ENCODE measurements at places on chromosomes 11 and 22. TPM values are rescaled to one million over a fixed set of nuclear protein-coding genes. Genes with fewer than 3 reads are reported as not detected.

DNA sequence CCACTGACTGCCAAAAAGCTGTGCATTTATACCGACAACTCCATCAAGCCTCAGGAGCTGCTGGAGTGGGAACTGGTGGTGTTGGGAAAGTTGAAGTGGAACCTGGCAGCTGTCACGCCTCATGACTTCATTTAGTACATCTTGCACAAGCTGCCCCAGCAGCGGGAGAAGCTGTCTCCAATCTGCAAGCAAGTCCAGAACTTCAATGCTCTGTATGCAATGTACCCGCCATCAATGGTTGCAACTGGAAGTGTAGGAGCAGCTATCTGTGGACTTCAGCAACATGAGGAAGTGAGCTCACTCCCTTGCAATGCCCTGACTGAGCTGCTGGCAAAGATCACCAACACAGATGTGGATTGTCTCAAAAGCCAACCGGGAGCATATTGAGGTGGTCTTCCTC, at the start of gene SLC22A25:
SLC22A25 (minus strand) TSS at position 67 of the 400 bp plus-strand sequence. CDS start 13,947 bp downstream, outside the sequence.
- DNase-seq, result no peak
- peaks cover 3% of the 10 kb centered on the region for H3K27me3 ChIP-seq
- no peaks in the 10 kb centered on the region for H3K4me1 ChIP-seq
- H3K36me3 ChIP-seq, result no peaks in the 10 kb centered on the region
- H3K27ac ChIP-seq, result no peak within 1 kb of the TSS
- no peak within 1 kb of the TSS for H3K4me3 ChIP-seq

DNA sequence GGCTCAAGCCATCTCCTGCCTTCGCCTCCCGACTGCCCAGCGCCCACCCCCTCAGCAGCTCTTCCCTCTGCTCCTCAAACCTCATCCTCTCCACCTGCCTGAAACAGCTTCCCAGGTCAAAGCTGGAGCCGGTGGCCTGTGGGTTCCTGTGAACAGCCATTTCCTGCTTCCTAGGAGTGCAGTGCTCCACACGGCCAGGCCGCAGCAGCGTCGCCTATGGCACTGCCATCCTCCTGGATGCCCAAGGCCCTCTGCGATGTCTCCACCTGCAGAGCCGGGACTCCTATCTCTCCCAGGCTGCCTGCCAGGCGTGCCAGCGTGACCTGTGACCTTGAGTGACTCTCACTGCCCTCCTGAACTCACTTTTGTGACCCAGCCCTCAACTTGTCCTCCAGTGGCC, 24.6 kb downstream of the PPM1F start:
- DNase-seq, result no peak
- H3K4me1 ChIP-seq, result peaks cover 11% of the 10 kb centered on the region
- peaks cover 4% of the 10 kb centered on the region for H3K36me3 ChIP-seq
- H3K27ac ChIP-seq, result no peak overlapping the region
- H3K27me3 ChIP-seq, result no peaks in the 10 kb centered on the region

DNA sequence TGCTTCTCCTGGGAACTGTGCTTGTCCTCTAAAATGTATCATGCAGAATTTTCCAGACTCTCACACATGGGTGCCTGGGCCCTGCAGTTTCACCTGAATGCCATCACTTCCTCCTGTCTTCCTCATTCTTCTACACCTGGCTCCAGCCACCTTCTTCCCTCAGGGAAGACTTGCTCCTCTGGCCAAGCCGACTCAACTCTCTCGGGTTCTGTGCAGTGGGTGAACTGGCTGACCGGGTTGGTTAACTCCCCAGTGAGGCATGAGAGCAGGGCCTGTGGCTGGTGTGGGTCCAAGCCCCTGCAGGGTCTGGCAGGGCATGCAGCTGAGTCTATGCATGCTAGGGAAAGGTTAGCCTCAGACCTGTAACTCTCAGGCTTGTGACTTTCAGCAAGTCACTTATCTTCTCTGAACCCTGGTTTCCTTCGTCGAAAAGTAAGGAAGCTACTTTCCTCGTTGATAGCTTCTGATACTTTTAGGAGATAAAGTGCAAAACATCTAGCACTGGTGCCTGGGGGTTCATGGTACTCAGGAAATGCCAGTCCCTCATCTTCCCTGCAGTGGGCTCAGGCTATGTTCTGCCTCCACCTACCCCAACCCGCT, 11.9 kb downstream of the CD82 start:
- H3K27ac ChIP-seq, result peak overlapping the region; percentile 83
- H3K4me3 ChIP-seq, result no peak overlapping the region
- no peaks in the 10 kb centered on the region for H3K36me3 ChIP-seq
- H3K27me3 ChIP-seq, result no peaks in the 10 kb centered on the region
- peaks cover 28% of the 10 kb centered on the region for H3K4me1 ChIP-seq
- DNase-seq, result no peak

GRCh38 chr11:15800111-15800800, 556.1 kb downstream of the SOX6 start:
- no peaks in the 10 kb centered on the region for H3K27me3 ChIP-seq
- DNase-seq, result no peak
- H3K27ac ChIP-seq, result no peak overlapping the region
- H3K4me3 ChIP-seq, result no peak overlapping the region
- no peaks in the 10 kb centered on the region for H3K36me3 ChIP-seq

The CSTPP1 gene
- 34.0 TPM for total RNA-seq

The C22orf15 gene
- 1.7 TPM for total RNA-seq

The CHST1 gene
- total RNA-seq, result 9.2 TPM

The JAML gene
- total RNA-seq, result 0.57 TPM

All from type B pancreatic cell (in vitro differentiated cells).